Dermis blood vessel endothelial cell (primary cell): ENCODE measurements at places on chromosomes 16 and 17. TPM values are rescaled to one million over a fixed set of nuclear protein-coding genes. Genes with fewer than 3 reads are reported as not detected.

DNA sequence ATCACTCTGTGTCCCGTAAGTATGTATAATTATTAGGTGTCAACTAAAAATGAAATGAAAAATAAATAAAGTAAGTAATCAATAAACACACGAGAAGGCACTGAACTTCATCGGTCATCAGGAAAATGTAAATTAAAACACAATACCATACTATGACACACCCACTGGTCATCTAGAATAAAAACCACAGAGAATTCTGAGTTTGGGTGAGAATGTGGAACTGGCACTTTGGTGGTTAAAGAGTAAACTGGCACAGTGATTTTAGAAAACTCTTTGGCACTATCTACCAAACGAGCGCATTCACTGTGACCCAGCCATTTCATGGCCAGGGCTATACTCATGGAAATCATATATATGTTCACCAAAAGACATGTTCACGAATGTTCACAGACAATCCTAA is 98.2 kb downstream of the HS3ST3A1 start:
- no peak for DNase-seq

GRCh38 chr16:49844359-49844758 is 11.6 kb downstream of the ZNF423 start:
- no peak for DNase-seq

NRN1L gene
- 0.14 and 0.51 TPM in 2 replicates for total RNA-seq

DNA sequence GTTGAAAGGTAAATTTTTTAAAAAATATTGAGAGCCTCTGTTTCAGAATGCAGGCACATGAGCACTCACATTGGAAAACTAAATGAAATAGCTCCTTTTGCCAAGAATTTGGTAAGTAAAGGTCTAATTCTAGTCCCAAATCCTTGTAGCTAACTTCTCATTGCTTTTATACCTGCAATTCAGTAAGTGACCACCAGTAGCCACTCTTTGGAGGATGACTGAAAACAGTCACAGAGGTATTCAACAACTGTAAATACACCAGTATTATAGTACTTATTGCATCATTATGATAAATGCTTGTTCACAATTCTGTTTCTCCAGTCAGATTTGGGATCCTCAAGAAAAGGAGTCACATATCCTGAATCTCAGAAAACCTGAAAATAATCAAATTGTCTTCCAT is 562.4 kb upstream of the CDH11 start:
- DNase-seq: no peak
